ENCODE measurements at places on chromosomes 12 and 14. TPM values are rescaled to one million over a fixed set of nuclear protein-coding genes. Genes with fewer than 3 reads are reported as not detected.

The CLEC9A gene
- not detected for total RNA-seq

The VDR gene
- 0.35 TPM for total RNA-seq

The HOXC10 gene
- total RNA-seq, result not detected

The CSRP2 gene
- 55.8 TPM for total RNA-seq

The KRT72 gene
- not detected for total RNA-seq

The IFT43 gene
- 30.4 TPM for total RNA-seq

Data from Right ventricle myocardium inferior (tissue), 1 donor.